ENCODE measurements at places on chromosomes 2 and 18. TPM values are rescaled to one million over a fixed set of nuclear protein-coding genes. Genes with fewer than 3 reads are reported as not detected.

- no peak for DNase-seq
These were observed 126.5 kb downstream of the GALR1 start for GRCh38 chr18:77376043-77376732.

GRCh38 chr18:78875778-78876650 lies 103.6 kb upstream of the SALL3 start:
- DNase-seq = no peak

DNA sequence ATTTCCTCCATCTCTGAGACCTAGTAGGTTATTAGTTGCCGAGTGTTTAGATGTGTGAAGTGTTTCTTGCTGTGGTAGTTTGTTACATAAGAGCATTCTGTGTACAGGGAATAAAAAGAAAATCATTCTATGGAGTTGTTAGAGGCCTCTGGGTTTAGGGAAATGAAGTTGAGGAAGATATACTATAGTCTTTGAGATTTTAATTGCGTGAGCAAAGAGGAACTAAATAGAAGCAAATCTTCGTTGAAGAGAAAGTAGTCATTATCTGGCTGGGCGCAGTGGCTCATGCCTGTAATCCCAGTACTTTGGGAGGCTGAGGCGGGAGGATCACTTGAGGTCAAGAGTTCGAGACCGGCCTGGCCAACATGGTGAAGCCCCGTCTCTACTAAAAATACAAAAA lies 19.0 kb downstream of the USP39 start:
- DNase-seq = no peak

DNA sequence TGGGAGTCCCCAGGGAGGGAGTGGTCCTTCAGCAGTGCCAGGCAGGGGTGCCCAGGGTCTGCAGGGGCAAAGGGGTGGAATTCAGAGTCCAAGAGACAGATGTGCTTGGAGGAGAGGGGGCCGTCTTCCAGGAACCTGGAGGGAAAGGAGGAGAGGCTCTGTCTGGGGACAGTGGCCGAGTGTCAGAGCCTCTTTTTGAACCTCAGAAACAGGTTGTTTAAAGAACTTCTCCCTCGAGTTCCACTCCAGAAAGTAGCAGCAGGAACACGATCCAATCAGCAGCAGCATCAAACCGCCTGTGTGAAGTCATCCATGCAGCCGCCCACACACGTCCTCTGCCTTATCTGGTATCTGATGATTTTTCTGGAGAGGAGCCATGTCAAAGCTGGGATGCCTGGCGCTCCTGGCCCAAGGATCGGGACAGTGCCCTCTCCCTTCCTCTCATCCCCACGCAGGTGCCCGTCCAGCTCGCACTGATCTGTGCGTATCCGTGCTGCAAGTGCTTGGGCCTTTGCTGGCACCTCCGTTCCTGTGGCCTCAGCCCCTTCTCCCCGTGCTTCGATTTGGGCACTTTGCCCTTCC lies 205.1 kb downstream of the NDUFA10 start:
- DNase-seq = no peak

DNA sequence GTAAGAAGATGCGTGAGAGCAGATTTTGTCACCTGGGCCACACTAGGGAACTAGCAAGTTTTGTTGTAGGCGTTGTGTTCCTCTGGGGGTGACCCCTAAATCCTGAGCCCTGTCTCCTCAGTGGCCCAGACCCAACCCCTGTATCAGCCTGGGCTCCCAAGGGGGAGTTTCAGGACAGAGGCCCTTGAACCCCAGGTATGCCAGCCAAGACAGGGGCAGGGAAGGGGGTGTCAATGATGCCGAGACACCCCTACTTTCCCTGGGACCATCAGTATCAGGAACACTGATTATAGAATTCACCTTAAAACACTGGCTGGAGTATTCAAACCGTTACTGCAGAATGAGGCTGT lies 39.1 kb upstream of the RPL31 start:
- no peak for DNase-seq

Gene CMPK2
- 0.92 TPM for total RNA-seq

GRCh38 chr2:1731447-1731962 lies 12.8 kb downstream of the PXDN start:
- DNase-seq = no peak

GRCh38 chr18:8741532-8741931 lies 36.2 kb downstream of the MTCL1 start:
- DNase-seq = no peak

- no peak for DNase-seq
These were observed 58.4 kb downstream of the UBE2E3 start for GRCh38 chr2:181038796-181039195.

- no peak for DNase-seq
These were observed 540 bp downstream of the ATP9B start for GRCh38 chr18:79069717-79070151.

- DNase-seq = no peak
These were observed 114.3 kb downstream of the C1D start for GRCh38 chr2:67948506-67948905.

Gene ARHGEF4
- total RNA-seq = not detected

GRCh38 chr18:37701967-37702366 lies 136.4 kb upstream of the CELF4 start:
- DNase-seq = no peak

Gene MALL
- total RNA-seq = 72.2 TPM

DNA sequence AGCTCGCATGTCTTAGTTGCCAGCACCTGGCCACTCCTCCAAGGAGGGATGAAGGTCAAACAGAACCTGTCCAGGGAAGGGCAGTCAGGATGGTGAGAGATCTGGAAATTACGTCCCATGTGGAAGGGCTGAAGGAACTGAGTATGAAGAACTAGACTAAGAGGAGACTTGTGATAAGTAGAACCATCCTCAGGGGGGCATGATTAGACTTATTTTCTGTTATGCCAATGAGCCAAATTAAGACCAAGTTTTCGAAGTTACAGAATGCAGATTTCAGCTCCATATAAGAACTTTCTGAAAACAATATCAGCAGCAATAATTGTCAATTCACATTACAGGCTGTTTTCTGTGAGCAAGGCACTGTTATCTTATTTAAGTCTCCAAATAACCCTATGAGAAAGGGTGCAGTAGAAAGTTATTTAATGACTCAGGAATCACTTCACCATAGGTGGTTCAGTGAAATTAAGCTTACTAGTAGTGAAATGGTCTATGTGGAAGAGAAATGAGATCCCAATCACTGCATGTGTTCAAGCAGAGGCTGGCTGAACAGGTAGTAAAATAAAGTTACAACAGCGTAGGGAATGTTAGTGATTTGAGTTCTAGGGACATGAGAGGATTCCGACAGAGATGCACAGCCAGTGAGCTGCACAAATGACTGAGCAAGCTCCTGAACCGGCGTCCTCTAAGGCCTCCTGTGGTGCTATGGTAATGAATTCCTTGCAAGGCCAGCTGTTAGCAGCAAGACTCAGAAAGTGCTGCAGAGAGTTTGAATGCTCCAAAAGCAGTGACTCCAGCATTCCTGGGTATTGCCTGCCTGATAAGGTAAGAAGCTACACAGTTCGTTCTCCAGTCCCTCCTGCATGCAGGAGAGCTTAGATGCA lies 4.5 kb upstream of the DYM start:
- DNase-seq = no peak

Gene EFR3B
- total RNA-seq = 0.28 TPM

DNA sequence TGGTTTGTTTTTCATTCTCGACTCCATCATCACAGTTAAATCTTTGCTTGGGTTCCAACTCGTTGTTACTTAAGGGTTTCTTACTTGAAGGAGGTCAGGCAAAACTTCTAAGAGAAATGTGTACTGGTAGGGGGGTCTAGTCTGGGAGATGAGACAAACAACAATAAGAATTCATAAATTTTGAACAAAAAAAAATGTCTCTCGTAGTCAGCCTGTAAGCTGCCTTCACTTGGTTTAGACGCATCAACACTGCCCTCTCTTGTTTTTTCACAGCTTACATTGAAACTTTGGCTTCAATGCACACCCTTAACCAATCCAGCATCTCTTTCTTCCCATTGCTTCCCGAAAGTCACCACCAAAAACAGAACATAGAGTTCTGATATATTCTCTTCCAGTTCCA lies 576.4 kb upstream of the PIK3C3 start:
- no peak for DNase-seq

Gene ERFE
- total RNA-seq = 0.53 TPM

Gene ADGRF3
- 0.04 TPM for total RNA-seq

- no peak for DNase-seq
These were observed 107.4 kb downstream of the OSBPL6 start for GRCh38 chr2:178301649-178302238.

GRCh38 chr2:10171006-10171800 lies 48.7 kb downstream of the RRM2 start:
- DNase-seq = no peak

DNA sequence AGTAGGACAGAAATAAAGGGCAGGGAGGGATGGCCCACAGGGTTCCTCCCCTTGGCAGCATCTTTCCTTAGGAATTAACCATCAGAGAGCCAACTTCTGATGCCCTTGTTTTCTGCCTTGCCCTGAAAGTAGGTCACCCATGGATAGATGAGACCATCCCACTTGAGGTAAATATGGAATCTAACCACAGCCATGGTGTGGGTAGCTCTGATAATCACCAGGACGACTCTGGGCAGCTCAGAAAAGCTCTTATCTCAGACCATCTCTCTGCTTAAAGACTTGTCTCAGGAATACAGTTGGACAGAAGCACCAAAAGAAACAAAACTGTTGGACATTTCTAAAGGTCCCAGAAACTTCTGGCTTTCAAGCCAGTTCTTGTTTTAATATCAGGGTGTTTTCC lies 101.4 kb upstream of the CELF4 start:
- DNase-seq = no peak

DNA sequence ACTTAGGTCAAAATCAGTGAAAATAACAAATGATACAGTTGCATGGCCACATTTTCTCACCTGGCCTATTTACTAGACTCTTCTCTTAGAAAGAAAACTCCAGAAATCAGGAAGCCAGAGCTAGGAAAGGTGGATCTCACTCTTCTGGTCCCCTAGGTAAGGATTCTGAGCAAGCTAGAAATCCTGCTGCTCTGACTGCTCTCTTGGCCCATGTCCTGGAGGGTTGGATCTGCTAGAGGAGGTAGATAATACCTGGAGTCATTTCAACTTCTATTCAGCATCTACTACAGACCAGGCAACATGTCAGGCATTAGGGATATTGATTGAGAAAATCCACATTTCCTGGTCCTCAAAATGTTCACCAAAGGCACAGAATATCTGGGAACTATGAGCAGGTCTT lies 34.9 kb downstream of the AKAIN1 start:
- DNase-seq = no peak

DNA sequence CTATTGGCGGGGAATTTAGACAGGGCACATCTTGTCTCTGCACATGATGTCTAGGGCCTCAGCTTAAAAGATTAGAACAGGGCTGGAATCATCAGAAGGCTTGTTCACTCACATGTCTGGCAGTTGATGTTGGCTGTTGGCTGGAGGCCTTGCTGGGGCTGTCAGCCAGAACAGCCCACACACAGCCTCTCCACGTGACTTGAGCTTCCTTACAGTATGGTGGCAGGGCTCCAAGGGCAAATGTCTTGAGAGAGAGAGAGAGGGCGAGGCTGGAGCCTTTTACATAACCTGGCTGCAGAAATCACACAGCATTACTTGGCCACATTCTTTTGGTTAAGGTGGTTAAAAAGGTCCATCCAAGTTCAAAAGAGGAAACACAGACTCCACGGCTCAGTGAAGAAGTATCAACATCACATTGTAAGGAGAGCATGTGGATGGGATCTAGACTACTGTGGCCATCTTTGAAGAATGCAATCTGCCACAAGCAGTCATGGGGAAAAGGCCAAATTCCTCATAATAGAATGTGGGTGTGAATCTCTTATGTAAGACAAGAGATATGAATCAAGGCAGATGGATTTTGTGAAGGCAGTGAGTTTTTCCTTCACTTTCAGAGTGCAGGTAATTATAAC lies 30.4 kb downstream of the SRSF7 start:
- no peak for DNase-seq

DNA sequence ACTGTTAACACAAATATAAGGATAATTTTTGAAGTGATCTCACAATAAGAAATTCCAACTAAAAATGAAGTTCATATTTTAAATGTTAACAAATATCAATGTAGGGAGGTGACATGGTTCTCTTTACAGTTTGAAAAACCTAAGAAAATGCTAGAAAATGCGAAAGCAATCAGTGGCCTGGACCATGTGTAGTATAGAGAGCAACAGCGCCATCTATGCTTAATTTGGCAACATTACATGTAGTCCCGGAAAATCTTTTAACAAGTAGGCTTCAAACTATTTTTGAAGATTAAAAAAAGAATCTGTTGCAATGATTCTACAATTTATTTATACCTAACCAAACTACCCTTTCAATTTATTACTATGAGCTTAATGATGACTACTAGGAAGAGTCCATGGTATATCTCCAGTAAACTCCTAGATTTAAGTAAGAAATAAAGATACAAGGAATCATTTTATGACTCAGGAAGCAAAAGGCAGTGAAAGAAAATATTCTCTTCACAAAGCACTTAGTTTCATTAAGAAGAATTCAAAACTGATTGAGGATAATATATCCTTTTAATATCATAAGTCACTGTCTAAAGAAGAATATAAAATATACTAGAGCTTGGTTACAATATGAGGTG lies 33.3 kb downstream of the NDUFA10 start:
- DNase-seq = peak; percentile 22

- DNase-seq = no peak
These were observed 115.5 kb downstream of the NFATC1 start for GRCh38 chr18:79511271-79511670.

All from pulmonary artery endothelial cell (primary cell).